Stimulated activated CD4-positive, alpha-beta T cell treated with anti-CD3 and anti-CD28 coated beads, Interleukin-4, amount 100 ng/mL, for 4 hours (primary cell): ENCODE measurements at places on chromosomes 7 and 10.

DNA sequence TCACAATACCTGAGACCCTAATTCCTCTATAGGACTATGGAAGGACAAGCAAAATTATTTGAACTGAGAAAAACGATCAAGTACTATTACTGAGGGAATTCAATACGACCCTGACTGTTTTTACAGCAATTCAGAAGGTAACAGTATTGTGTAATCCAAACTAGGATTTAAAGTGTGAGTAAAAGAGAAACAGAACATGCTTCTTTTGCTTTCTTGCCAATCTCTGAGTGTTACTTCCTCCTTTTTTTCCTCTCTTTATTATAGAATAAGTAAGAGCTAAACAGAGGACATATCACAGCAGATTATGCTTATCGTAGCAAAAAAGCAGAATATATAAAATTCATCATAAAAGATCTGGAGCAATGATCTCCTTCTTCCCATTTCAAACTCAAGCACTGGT is 292.1 kb downstream of the THSD7A start:
- no peak for DNase-seq

- no peak for DNase-seq
These were observed 120.1 kb downstream of the JAZF1 start for GRCh38 chr7:28060371-28060950.

- DNase-seq: peak; percentile 35
These were observed 118.7 kb downstream of the RALA start for GRCh38 chr7:39741942-39742623.

DNA sequence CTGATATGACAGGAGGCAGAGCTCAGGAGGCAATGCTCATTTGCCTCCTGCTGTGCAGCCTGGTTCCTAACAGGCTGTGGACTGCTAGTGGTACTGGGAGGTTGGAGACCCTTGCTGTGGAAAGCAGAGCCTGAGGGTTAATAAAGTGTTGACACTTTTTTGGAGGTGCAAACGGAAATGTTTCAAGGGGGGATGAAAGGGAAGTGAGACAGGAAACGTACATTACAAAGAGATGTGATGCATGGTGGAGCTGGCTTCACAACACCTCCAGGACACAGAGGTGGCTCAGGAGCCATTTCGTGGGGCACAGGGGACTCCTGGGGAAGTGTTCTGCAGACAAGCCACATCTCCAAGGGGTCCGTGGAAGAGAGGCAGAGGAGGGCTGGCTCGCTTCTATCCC is 137.6 kb upstream of the SVIL start:
- no peak for DNase-seq

GRCh38 chr7:25615593-25615992 is 387.3 kb upstream of the NPVF start:
- DNase-seq: no peak

- no peak for DNase-seq
These were observed 389.2 kb upstream of the KLF6 start for GRCh38 chr10:4174197-4174596.

- DNase-seq: no peak
These were observed 39.5 kb downstream of the DIP2C start for GRCh38 chr10:649798-650440.

DNA sequence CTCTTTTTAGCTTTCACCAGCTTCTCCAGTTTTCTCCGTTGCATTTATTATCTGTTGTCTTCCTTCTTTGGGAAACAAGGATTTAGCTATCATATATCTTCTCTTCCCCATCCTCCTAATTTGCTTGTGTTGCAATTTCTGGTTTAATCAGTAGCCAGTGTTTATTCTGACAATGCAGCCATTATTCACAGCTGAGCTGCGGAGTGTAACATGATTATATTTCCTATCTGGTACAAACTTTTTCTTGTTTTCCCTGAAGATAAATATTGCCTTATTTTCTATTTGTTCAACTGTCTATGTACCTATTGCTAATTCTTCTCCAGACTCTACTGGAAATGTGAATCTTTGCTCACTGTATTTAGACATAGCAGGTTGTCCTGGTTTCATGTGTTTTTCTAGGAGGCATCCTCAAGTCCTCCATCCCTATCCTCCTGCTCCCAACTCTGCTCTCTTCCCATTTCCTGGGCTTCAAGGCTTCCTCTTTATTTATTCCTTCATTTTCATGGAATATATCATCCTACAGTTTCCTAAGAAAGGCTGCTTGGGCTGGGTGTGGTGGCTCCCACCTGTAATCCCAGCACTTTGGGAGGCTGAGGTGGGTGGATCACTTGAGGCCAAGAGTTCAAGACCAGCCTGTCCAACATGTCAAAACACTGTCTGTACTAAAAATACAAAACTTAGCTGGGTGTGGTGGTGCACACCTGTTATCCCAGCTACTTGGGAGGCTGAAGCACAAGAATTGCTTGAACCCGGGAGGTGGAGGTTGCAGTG is 72.4 kb upstream of the KDM7A start:
- no peak for DNase-seq

DNA sequence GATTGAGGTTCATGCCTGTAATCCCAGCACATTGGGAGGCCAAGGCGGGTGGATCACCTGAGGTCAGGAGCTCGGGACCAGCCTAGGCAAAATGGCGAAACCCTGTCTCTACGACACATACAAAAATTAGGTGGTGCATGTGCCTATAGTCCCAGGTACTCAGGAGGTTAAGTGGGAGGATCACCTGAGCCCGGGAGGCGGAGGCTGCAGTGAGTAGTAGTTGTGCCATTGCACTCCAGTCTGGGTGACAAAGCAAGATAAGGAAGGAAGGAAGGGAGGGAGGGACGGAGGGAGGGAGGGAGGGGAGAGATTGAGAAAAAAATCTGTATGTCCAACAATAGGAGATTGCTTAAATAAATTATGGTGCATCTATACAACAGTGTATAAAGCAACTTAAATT is 13.2 kb downstream of the TLL2 start:
- DNase-seq: no peak

GRCh38 chr7:100888291-100888987 is 1.1 kb downstream of the UFSP1 start:
- no peak for DNase-seq

GRCh38 chr7:121873289-121874194 is 581 bp downstream of the PTPRZ1 start:
- DNase-seq: no peak

- no peak for DNase-seq
These were observed 192.3 kb upstream of the PRSS58 start for GRCh38 chr7:142450206-142450605.

GRCh38 chr7:987909-988308 is 4.9 kb downstream of the CYP2W1 start:
- no peak for DNase-seq

DNA sequence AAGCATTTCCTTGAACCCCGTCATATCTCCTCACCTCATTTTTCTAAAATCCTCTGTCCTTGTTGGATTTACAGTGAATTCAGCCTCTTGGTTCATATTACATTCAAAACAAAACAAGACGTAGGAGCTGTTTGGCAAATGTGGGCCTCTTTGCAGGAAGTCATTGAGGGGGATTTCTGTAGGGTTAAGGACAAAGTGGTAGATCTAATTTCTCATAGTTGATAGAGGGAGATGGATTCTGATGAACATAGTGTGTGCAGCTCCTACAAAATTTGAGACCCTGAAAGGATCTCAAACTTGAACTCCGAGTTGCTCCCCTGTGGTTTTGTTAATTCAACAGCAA is 682 bp downstream of the TBXAS1 start:
- DNase-seq: no peak

- DNase-seq: no peak
These were observed 446.6 kb upstream of the SORCS1 start for GRCh38 chr10:107611115-107611514.

- DNase-seq: no peak
These were observed 170.5 kb downstream of the SRPK2 start for GRCh38 chr7:105218215-105218614.

DNA sequence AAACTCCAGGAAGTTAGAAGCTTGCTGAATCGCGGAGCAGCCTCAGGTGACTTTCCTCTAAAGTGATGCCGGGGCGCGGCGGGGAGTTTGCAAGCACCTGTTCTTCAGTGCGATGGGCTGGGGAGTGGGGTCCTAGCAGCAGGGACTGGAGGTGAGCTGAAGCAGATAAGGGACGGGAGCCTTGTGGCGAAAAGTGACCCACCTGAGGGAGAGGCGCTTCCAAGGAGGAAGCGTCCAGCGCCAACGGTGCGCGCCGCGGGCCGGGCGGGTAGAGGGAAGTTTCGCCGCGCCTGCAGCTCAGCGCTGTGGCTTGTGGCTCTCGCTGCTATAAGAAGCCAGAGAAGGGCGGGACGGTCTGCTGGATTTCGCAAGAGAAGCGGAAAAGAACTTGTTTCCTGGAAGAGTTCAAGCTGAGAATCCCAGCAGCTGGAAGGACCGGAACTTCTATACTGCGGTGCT is at the start of gene STEAP4:
TSS of gene STEAP4 (minus strand) at position 305 of the 459 bp plus-strand sequence. CDS start 22,625 bp downstream, outside the sequence.
- no peak for DNase-seq

DNA sequence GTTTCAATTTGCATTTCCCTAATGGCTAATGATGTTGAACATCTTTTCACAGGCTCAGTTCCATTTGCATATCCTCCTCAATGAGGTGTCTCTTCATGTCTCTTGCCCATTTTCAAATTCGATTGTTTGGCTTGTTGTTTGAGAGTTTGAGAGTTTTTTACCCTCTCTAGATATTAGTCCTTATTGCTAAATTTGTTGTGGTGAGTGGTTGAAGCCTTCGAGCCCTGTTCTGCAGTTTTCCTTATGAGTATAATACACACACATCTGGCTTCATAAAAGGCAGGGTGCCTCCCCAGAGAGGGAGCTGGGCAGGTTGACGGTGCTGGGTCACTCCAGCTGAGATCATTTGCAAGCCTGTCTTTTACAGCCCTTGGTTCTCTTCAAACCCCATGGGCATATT is 65.1 kb downstream of the RGS10 start:
- DNase-seq: no peak

DNA sequence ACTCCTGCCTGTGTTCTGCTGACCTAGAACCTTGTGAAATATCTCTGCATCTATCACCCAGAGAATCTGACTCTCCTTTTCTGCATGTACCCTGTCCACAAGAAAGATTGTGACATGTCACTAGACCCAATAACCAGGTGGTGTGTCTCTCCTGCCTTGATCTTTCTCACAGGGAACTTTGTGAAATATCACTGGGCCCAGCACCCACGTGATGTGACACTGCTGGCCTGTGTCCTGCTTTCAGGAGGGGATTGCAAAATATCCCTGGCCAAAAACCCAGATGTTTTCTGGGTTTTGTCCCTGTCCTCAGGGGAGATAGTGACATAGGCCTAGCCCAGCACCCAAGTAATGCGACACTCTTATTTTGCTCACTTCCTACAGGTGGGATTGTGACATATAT is 10.1 kb upstream of the ZNF107 start:
- no peak for DNase-seq

DNA sequence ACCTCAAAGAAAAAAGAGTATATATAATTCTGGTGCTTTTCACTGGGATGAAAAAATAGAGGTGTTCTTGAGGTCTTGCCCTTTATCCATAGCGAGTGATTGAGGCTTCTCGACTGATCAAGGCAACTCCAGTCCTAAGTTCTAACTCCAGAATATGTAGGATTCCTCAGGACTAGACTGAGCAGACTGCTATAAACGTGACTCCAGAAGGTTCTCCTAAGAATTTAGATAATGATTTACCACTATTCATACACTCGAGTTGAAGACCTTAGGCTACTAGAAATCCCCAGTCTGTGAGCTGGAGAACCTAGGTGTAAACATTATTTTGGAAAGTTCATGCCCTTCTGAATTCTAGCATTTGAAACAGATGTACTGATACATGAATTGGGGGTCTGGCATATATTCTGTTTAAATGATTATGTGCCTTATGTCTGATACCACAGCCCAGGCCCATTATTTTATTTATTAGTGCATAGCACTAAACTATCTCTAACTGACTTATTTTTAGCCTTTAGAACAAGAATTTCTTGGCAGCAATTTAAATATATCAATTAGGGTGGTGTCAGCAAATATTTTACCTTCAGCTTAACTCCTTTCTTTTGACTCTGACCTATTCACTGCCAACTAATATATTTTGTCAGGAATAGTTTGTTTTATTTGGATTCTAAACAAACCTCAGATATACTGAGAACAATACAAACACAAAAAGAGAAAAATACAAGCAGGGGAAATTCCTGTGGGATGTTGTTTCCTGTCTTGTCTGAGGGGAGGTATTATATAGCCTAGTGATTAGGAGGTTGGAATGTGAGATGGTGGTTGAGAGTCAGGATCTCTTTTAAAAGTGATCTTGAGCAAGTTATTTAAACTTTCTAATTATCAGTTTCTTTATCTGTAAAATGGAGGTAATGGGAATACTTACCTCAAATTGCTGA is 75.8 kb downstream of the PODXL start:
- DNase-seq: no peak

DNA sequence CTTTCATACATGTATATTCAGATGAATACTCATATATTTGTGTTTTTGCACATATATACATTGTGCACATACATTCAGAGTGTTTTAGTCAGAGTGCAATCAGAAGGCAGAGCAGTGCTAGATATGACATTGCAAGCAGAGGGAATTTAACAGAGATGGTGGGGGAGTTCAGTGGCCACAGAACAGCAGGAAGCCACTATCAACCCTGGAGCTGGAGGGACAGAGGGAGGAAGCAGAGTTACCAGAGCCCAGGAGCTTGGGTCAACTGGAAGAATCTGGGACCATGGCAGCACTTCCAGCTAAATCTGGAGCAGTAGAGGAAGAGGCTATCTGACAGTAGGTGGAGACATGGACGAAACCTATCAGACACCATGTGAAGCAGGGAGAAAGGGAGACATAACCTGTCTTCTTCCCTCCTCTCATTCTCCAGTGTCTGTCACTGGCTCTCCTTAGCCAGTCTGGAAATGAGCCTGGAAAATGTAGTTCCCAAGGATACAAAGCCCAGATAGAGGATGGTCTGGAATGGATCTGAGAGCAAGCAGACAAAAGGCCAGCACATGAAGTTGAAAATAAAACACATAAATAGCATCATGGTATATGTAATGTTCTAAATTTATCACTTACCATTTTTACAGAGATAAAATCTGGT is 33.6 kb upstream of the HERPUD2 start:
- no peak for DNase-seq

GRCh38 chr7:31134246-31135188 is 82.4 kb downstream of the ADCYAP1R1 start:
- peak; percentile 27 for DNase-seq

- DNase-seq: no peak
These were observed 105.6 kb upstream of the COL1A2 start for GRCh38 chr7:94289071-94289470.

- no peak for DNase-seq
These were observed 1078.0 kb downstream of the LRMDA start for GRCh38 chr10:76509446-76509845.

GRCh38 chr7:37988721-37989650 is 68.5 kb downstream of the EPDR1 start:
- no peak for DNase-seq

DNA sequence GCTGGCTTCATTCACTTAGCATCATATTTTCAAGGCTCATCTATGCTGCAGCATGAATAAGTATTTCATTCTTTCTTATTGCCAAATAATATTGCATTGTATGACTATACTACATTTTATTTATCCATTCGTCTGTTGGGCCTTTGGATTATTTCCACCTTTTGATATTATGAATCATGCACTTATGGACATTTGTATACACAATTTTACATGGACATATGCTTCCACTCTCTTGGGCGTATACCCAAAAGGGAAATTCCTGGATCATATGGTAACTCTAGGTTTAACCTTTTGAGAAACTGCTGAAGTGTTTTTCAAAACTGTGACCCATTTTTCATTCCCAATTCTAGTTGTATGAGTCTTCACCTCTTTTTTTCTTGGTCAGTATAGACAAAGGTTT is 80.3 kb upstream of the GNAI1 start:
- no peak for DNase-seq
